Hematopoietic multipotent progenitor cell treated with erythropoietin and hydrocortisone succinate and interleukin-3 and kit ligand, for 4 days (in vitro differentiated cells): ENCODE measurements at places on chromosomes 7 and 10.

DNA sequence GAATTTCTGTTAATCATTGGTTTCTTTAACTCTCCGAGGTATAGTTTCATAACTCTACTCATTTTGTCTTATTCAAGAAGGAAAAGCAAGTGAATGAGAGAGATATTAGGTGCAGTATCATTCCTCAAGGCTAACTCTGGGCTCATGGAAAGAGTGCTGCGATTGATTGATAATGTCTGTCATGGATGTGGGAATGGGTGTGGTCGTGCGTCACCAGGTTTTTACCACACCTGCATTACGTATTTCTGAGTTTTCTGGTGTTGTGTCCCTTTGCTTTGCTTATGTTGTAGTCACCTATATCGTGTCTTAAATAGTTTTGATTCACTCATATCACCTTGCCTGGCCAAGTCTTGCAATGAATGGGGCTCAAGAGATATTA is 44.9 kb upstream of the ZNF438 start:
- no peak for DNase-seq

- no peak for DNase-seq
Measured at GRCh38 chr7:106386958-106387357, 102.2 kb upstream of the NAMPT start.

DNA sequence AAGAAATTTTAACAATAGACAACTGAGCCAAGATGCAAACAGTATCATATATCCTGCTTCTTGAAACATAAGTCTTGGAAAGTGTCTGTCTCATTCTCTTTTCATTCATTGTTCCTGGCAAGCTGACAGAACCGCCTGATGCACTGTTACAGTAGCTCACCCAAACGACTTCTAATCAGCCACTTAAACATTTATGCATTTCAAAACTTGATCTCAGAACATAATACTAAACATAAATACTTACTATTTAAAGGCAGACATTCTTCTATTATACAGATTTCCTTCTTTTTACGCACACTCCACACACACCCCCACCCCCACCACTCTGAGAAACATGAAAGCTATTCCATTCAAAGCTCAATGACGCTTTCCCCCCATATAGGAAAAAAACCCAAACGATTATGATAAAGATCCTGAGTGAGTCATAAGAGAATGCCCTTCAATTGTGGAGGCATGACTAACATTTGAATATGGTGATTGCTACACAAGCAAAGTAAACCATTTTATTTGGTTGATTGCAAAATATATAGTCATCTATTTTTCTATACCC is 30.5 kb downstream of the SHTN1 start:
- DNase-seq = peak; percentile 3

DNA sequence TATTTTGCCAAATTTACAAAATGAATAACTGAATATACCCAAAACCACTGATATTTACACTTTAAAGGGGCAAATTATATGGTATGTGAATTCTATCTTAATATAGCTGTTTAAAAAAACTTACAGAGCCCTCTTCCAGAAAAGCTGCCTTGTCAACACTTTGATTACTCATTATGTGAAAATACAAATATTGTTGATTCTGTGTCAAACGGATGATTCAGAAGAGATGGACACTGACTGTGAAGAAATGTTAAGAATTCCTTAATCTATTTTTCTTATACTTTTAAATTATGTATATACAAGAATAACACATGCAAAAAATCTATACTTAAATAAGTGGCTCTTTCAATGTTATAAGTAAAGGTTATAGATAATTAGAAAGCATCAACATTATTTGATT is 41.5 kb downstream of the SMURF1 start:
- no peak for DNase-seq

DNA sequence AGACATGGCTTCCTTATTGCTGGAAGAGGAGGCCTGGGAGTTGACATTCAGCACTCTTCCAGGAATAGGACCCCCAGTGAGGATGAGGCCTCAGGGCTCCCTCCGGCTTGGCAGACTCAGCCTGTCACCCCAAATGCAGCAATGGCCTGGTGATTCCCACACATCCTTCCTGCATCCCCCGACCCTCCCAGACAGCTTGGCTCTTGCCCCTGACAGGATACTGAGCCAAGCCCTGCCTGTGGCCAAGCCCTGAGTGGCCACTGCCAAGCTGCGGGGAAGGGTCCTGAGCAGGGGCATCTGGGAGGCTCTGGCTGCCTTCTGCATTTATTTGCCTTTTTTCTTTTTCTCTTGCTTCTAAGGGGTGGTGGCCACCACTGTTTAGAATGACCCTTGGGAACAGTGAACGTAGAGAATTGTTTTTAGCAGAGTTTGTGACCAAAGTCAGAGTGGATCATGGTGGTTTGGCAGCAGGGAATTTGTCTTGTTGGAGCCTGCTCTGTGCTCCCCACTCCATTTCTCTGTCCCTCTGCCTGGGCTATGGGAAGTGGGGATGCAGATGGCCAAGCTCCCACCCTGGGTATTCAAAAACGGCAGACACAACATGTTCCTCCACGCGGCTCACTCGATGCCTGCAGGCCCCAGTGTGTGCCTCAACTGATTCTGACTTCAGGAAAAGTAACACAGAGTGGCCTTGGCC is 4.3 kb downstream of the PGAM2 start:
- no peak for DNase-seq

GRCh38 chr7:146700015-146700560 is 583.5 kb downstream of the CNTNAP2 start:
- DNase-seq = no peak

- no peak for DNase-seq
Measured at GRCh38 chr7:124956160-124956559, 26.5 kb upstream of the POT1 start.

DNA sequence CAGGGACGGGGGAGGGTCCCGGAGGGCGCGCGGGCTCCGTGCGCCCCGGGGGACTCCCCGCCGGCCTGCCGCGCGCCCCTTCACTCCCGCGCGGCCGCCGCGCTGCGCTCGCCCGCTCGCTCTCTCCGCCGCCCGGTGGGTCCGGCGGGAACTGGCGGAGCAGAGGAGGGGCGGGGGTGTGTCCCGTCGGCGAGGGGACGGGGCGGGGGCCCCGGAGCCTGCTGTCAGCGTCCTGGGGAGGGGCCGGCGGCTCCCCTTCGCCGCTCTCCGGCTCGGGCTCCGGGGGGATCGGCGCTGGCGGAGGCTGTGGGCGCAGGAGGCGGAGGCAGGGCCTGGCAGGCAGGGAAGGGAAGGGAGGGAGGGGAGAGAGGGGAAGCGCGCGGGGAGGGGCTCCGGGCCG is at the start of gene SH3PXD2A:
Gene SH3PXD2A (minus strand): TSS at position 153 of the 400 bp plus-strand sequence. CDS start 310 bp downstream, outside the sequence.
- DNase-seq = peak; percentile 27
